Stimulated activated CD8-positive, alpha-beta memory T cell treated with anti-CD3 and anti-CD28 coated beads, Interleukin-4, amount 100 ng/mL, for 1 hour (primary cell): ENCODE measurements at places on chromosomes 16 and 17.

DNA sequence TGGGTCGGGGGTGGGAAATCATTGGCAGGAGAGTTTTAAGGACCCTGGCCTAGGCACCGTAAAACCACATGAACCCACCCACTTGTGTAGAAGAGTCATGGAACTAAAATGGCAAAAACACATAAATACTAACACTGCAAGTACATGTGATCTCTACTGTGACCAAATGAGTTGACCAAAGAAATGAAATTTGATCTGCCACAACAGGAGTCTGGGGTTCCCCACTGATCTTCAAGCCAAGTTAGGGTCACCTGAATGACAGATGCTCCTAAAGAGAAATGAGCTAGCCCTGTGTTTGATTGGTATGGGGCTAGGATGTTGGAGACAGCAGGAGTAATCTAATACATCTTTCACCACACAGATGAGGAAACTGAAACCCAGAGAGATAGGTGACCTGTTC lies 21.5 kb upstream of the SKAP1 start:
- no peak for DNase-seq

DNA sequence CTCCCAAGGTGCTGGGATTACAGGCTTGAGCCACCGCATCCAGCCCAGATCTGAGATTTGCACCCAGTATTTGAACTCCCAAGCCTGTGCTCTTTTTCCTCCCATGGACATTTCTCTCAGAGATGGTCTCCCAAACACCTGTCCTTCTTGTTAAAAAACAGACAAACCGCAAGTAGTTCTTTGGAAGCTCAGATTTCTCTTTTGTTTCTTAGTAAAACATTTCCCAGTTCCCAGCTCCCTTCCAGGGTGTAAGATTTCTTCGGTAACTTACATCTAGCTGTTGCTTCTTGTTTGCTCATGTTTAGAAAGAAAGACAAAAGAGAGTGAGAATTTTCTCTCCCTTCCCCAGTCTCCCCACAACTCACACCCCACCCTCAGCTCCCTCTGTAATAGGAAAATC lies 36.2 kb downstream of the IL4R start:
- DNase-seq, result no peak

GRCh38 chr17:33292981-33293867 lies at the start of gene ASIC2:
Gene ASIC2, minus strand, starts transcription at chr17:33293295.
- no peak for DNase-seq

GRCh38 chr17:16929757-16930520 lies 42.0 kb downstream of the TNFRSF13B start:
- DNase-seq, result no peak

- no peak for DNase-seq
Measured at GRCh38 chr17:43917348-43918025, 10.2 kb upstream of the MPP2 start.

GRCh38 chr16:84042308-84042878 lies at the start of gene SLC38A8:
Gene SLC38A8, minus strand, starts transcription at chr16:84042795. Its CDS starts 638 bp downstream, at chr16:84042157.
- no peak for DNase-seq

GRCh38 chr16:28292731-28293600 lies 641 bp downstream of the SBK1 start:
- no peak for DNase-seq

- no peak for DNase-seq
Measured at GRCh38 chr17:44188576-44189403, 2.0 kb downstream of the TMUB2 start.

DNA sequence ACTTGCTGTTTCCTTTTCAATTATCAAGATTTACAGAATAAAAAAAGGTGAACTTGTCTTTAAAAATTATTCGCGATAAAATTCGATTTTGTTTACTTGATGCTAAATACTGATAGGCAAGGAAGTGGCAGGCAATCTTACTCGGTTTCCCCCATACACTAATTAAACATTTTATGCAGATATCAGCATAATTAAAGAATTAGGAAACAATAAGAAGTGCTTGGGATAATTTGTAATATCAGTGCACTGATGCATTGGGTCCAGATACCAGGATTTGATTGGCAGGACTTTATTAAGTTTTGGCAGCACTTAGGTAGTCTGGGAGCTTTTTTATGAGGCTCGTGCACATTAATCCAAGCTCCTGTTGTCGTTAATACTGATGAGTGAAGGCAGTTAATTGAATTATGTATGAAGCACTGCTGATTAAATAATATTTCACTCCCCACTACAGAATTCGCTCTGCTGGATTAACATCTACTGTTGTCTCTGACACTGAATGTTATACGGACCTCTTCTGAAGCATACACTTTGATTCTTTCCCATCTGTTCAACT lies 165.6 kb downstream of the CA10 start:
- no peak for DNase-seq

DNA sequence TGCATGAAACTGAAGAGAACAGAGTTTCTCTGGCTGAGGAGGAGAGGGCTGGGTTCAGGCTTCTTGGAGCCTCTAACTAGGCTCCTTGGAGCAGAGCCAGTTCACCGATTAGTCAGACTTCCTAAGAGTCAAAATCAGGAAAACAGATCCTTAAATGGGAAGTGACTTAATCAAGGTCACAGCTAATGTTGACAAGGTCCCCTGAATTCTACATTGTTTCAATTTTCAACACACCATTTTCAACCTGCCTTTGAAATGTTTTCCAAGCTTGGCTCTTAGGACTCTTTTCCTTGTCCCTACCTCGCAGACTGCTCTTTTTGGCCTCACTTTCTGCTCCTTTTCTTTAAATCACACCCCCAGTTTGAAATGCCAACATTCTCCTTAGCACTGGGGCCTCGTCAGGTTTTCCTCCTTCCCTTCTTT lies 16.3 kb downstream of the MYL4 start:
- DNase-seq, result no peak

- no peak for DNase-seq
Measured at GRCh38 chr16:69936751-69937211, 14.4 kb upstream of the CLEC18A start.

GRCh38 chr17:27985736-27986399 lies 56.6 kb upstream of the NLK start:
- no peak for DNase-seq

DNA sequence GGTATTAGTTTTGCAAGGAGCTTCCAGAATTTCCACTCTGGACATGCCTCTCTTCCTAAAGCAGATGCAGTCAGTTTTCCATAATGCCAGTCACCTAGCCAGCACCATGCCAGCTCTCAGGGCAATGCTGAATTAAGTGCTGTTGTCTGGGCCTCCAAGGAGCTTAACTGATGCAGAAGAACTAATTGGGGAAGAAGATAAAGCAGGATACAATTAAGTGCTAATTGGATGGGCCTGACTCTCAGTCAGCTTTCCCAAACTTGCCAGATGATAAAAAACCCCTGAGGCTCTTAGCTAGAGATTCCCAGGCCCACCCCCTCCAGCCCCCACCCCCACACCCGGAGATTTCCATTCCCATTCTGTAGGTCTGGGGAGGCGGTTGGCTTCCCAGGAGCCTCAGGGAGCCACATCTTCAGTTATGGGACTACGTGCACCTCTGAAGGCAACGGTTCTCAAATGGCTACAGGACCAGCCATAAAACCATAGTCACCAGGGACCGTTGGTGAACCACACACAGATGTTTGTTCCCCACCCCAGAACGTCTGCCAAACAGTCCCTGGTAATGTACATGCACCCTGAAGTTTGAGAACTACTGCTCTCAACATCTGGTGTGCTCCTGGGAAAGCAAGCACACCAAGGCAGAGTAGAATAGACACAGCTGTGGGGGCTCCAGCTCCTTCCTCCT lies 499.1 kb upstream of the CDH5 start:
- DNase-seq, result no peak

DNA sequence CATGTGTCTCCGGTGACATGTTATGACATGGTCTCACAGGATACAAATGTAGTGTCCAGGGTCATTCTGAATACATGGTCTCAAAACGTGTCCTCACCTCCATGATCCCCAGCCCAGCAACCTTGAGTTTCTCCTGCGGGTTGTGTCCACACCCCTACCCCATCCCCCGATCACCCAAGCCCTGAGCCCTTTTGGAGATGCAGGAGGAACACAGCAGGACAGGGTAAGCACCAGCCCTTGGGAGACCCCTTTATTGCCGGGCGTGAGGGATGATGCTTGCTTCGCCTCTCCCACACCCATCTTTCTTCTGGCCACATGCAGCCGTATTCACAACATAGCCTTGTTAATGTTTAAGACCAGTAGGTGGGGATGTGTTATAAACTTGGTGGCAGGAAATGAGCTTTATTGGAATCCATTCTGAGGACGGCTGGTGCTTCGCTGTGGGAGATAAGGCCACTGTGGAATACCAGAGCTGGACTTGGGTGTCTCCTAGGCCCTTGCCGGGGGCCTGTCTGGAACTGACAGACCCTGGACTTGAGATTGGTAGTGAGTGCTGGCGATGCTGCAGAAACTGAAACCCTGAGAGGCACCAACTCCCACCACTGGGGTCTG lies 5.5 kb downstream of the TMEM132E start:
- no peak for DNase-seq

DNA sequence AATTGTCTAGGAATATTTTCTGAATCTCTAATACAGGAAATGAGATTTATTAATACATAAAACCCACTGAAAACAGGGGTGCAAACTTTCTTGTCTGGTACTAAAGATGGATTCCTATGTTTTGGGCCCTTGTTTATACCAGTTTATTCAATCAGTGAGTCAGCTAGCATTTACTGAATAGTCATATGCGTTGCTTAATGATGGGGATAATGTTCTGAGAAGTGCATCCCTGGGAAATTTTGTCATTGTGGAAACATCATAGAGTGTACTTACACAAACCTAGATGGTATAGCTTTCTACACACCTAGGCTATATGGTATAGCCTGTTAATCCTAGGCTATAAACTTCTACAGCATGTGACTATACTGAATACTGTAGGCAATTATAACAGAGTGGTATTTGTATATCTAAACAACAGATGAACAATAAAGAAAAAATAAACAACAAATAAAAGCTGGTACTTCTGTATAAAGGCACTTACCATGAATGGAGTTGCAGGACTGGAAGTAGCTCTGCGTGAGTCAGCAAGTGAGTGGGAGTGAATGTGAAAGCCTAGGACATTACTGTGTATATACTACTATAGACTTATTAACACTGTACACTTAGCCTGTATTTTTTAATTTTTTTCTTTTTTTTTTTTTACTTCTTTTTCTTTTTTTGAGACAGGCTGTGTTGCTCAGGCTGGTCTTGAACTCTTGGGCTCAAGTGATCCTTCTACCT lies 63.7 kb downstream of the SIAH1 start:
- DNase-seq, result no peak

- no peak for DNase-seq
Measured at GRCh38 chr16:11603331-11603750, 16.6 kb upstream of the LITAF start.

- DNase-seq, result no peak
Measured at GRCh38 chr16:1863681-1864460, 8.1 kb downstream of the MEIOB start.

- no peak for DNase-seq
Measured at GRCh38 chr16:58196898-58197313, 1.0 kb downstream of the CSNK2A2 start.

GRCh38 chr17:41360296-41360995 lies 9.2 kb downstream of the KRT33B start:
- DNase-seq, result no peak

GRCh38 chr17:37770631-37771518 lies 26.0 kb upstream of the HNF1B start:
- DNase-seq, result no peak

DNA sequence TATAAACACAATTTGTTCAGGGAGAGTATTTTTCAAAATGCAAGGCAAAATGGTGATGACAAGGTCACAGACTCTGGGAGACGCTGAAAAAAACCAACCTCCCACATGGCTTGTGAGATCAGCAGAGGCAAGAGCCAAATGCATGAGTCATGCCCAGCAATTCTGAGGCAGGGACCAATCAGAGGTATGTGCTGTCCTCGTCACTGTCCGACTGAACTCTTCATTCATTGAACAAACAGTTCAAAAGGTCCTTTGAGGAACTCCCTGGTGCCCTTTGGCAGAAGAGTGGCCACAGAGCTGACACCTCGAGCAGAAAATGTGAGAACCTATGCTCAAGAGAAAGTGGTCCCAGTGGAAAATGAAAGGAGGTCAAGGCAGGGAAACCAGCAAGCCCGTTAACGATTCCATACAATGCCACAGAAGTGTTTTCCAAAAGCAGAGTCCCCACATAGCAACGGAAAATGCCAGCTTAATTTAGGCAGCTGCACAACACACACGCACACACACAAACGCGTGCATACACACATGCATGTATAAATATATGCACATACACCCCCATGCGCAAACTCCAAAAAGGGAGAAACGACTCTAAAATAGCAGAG lies 50.9 kb downstream of the CDH11 start:
- DNase-seq, result no peak

DNA sequence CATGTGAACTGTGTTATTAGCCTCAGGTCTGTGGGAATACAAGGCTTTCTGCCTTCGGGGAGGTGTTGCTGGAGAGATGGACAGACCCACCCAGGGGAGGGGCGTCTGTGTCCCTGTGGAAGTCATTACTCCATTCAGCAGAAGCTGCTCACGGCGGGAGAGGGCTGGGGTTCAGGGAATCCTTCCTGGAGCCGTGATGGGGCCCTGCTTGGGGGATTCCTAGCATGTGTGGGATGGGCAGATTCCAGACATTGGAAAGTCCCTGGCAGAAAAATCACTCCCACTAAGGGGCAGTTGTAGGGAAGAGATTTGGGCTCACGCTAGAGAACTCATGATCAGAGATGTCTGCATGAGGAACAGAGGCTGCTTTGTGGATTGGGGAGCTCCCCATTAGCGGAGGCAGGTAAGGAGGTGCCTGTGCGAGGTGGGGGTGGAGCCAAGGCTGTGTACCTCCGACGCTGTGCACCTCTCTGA lies 56.3 kb upstream of the IL34 start:
- no peak for DNase-seq

DNA sequence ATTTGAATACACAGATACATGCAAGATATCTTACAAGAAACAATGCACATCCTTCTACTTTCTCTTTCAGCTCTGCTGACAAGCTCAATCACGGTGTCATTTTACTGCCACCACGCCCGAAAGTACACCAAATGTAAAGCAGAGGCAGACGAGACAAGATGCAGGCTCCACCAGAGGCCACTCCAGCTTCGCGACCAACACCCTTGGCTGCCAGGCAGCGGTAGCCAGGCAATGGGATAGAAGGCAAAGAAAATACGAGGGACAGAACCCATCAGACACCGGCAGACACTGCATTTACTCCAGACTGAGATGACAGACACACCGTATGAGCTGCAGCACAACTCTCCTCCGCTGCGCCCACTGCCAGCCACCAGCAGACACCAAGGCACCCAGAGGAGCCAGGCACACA lies 41.0 kb downstream of the USP22 start:
- no peak for DNase-seq

- no peak for DNase-seq
Measured at GRCh38 chr16:67547423-67548264, 14.7 kb upstream of the CTCF start.

- no peak for DNase-seq
Measured at GRCh38 chr16:56889206-56889605, 24.2 kb downstream of the SLC12A3 start.
